Left lung (tissue), 14 donors: ENCODE measurements at places on chromosomes 6 and 20. TPM values are rescaled to one million over a fixed set of nuclear protein-coding genes. Genes with fewer than 3 reads are reported as not detected.

Gene PRPH2
- polyA plus RNA-seq: 5.0 TPM

Gene CEBPB
- polyA plus RNA-seq: 52.5 TPM

Gene CARMIL1
- polyA plus RNA-seq: 32.8 TPM

Gene FLRT3
- polyA plus RNA-seq: 14.5 TPM

Gene BTN1A1
- 0.15 TPM for polyA plus RNA-seq

Gene PRL
- polyA plus RNA-seq: not detected

Gene RUNX2
- polyA plus RNA-seq: 2.8 TPM

Gene MRAP2
- polyA plus RNA-seq: 5.9 TPM

Gene SLC17A5
- polyA plus RNA-seq: 8.7 TPM

Gene ADGB
- polyA plus RNA-seq: 0.90 TPM

Gene JARID2
- polyA plus RNA-seq: 17.1 TPM

Gene NELFCD
- 116 TPM for polyA plus RNA-seq

Gene ENPP4
- 11.1 TPM for polyA plus RNA-seq
